ENCODE measurements at places on chromosomes 12 and 14.
A peak's percentile ranks its signal among the peaks of the same experiment; 100 is the strongest.

GRCh38 chr14:98018628-98019027 is 1221.4 kb downstream of the VRK1 start:
- peak; percentile 7 for DNase-seq

- no peak for DNase-seq
Measured at GRCh38 chr12:49664167-49664566, 40.8 kb downstream of the PRPF40B start.

- DNase-seq, result no peak
Measured at GRCh38 chr12:68224613-68225285, 861 bp downstream of the IL26 start.

DNA sequence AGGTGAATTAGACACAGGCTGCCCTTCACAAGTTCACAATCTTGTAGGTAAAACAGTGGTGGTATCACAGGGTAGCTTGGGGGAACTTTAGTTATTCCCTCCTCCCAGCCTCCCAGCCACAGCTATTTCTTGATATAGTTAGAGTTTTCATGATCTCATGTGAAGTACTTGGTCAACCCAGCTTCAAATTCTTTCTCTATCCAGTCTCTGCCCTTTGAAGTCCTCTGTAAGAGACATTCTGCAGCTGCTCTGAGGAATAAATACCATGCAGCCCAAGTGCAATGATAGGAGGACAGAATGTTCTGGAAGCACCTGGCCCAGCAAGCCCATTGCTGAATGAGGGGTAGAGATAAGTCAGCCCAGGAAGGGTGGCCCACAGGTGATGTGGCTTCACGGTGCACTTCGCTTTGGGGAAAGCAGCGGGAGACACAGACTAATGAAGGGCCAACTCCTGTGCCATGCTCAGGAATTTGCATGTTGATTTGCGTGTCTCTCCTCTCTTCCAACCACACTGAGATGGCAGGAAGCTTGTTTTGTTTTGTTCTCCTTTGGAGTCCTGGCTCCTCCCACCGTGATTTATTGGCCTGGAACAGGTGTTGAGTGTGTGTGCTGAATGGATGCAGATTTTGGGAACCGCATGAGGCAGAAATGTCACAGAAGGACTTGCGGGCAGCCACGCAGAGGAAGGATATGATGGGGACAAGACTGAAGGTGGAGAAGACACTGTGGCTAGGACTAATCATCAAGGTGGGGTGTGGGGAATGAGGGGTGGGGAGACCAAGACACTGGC is 8.0 kb upstream of the TXNRD1 start:
- DNase-seq, result no peak

- no peak for DNase-seq
Measured at GRCh38 chr12:26369588-26369987, 174.2 kb downstream of the SSPN start.

GRCh38 chr14:105746124-105746514 is 219.7 kb downstream of the TMEM121 start:
- no peak for DNase-seq

DNA sequence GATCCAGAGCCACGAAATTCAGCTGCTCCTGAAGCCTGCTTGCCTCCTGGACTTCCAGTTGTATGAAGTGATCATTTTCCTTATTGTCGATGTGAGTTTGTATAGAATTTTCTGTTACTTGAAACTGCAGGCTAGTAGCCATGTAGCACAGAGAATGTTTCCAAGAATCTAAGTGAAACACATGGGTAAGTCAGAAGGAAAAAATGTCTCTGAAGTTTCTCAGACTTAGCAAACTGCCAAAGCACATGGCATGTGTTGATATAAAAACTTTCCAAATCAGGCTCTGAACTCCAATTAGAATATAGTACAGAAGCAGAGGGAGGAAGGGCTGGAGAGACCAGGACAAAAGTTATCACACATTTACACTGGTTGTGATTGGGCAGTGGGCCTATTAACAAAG is 9.8 kb upstream of the PCNX1 start:
- DNase-seq, result no peak

GRCh38 chr12:101768781-101769180 is 29.5 kb upstream of the SYCP3 start:
- no peak for DNase-seq

DNA sequence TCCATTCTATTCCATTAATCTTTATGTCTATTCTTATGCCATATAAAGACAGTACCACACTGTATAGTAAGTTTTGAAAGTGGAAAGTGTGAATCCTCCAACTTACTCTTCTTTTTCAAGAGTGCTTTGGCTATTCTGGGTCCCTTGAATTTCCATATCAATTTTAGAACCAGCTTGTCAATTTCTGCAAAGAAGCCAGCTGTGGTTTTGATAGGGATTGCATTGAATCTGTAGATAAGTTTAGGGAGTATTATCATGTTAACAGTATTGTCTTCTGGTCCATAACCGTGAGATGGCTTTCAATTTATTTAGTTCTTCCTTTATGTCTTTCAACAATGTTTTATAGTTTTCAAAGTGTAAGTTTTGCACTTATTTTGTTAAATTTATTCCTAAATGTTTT is 34.2 kb upstream of the GCH1 start:
- DNase-seq, result no peak

- DNase-seq, result no peak
Measured at GRCh38 chr12:131030472-131031328, 77.0 kb downstream of the ADGRD1 start.

GRCh38 chr14:29528889-29529288 is 398.8 kb downstream of the PRKD1 start:
- DNase-seq, result no peak

DNA sequence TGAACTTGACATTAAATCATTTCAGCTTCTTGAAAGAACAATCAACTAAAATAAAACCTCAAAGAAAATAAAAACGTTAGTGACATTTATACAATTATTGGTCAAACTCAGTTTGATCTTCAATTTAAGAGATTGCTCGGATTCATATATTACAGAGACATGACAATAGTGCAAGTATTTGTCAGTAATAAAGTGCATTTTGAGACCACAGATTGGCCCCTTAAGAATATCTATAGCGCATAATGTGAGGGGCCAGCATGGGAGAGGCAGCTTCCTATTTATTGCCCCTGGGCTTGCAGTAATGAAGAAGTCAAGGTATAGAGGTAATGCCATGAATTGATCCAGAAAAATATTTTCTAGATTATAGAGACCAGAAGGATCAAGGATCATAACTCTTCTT is 552.3 kb downstream of the VRK1 start:
- no peak for DNase-seq

- no peak for DNase-seq
Measured at GRCh38 chr12:120257041-120257821, 8.3 kb downstream of the PXN start.

DNA sequence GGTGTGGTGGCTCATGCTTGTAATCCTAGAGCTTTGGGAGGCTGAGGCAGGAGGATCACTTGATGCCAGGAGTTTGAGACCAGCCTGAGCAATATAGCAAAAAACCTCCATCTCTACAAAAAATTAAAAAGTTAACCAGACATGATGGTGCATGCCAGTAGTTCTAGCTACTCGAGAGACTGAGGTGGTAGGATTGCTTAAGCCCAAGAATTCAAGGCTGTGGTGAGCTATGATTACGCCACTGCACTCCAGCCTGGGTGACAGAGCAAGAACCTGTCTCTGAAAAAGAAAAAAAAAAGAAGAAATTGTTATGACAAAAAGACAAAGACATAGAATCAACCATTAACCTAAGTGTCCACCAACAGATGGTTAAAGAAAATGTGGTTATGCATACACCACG is 2.1 kb upstream of the ATP23 start:
- DNase-seq, result no peak

- no peak for DNase-seq
Measured at GRCh38 chr12:81597928-81598604, 161.1 kb downstream of the PPFIA2 start.

All from stimulated activated CD4-positive, alpha-beta T cell treated with anti-CD3 and anti-CD28 coated beads, Interleukin-1b, Interleukin-23, amount 100 ng/mL, for 1 hour (primary cell).